Myocyte (in vitro differentiated cells): ENCODE measurements at places on chromosomes 5 and 9. TPM values are rescaled to one million over a fixed set of nuclear protein-coding genes. Genes with fewer than 3 reads are reported as not detected.

- DNase-seq, result no peak
Measured at GRCh38 chr5:17928581-17928981, 294.3 kb downstream of the TAF11L14 start.

- no peak for DNase-seq
Measured at GRCh38 chr5:135446615-135447014, 533 bp downstream of the DCANP1 start.

- DNase-seq, result no peak
Measured at GRCh38 chr5:42745856-42746255, 10.8 kb upstream of the CCDC152 start.

GRCh38 chr5:55894135-55894534 is 43.0 kb downstream of the IL31RA start:
- no peak for DNase-seq

- DNase-seq, result peak; percentile 65
Measured at GRCh38 chr9:81574405-81574804, 114.9 kb downstream of the TLE1 start.

DNA sequence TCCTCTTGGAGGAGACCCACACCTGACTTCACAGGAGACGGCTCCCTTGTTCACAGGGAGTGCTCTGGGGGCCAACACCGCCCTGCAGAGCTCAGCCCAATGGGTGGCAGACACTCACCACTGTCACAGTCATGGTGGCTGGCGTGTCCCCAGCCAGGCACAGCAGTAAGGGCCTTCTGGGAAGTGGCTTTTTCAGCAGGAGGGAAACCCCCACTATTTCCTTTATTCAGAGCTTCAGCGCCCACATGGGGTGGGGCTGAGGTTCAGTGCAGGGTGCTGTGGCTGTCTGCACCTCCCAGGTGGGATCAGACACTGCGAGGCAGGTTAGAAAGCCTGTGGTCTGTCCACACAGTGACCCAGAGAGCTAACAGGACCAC is 3.6 kb upstream of the SNAPC4 start:
- no peak for DNase-seq

DNA sequence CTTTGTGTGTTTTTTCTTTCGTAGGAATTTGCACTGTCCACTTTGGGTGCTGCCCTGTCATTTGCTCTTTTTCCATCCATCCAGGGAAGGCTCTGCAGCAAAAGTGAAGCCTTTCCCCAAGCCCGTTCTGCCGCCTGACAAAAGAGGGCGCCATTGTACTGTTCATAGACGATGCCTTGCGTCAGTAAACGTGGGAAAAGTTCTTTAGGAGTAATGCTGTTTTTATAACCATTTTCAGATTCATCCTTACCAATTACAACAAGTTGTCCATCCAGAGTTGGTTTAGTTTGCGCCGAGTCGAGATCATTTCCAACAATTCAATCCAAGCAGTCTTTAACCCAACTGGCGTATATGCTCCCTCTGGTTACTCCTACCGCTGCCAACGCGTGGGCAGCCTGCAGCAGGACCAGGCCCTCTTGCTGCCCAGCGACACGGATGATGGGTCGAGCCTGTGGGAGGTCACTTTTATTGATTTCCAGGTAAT is 34.3 kb upstream of the RPS23 start:
- peak; percentile 87 for DNase-seq

GRCh38 chr9:76603448-76603895 is 144.5 kb downstream of the GCNT1 start:
- DNase-seq, result peak; percentile 53

DNA sequence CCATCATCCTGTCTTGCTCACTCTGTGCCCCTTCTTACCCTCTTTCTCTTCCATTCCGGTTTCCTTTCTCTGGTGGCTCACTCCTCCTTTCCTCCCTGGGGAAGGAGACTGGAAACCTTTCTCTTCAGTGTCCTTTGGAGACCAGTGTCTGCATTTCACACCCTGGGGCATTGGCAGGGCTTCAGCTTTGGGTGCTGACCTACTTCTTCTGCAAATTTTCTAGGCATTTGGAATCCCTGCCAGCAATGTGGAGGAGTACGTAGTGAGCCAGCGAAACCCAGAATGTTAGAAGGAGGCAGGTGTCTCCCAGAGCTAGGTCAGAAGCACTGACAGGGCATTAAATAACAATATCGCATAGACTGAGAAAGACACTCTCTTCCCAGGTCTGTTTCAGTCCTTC is 122.2 kb downstream of the SLC28A3 start:
- no peak for DNase-seq

DNA sequence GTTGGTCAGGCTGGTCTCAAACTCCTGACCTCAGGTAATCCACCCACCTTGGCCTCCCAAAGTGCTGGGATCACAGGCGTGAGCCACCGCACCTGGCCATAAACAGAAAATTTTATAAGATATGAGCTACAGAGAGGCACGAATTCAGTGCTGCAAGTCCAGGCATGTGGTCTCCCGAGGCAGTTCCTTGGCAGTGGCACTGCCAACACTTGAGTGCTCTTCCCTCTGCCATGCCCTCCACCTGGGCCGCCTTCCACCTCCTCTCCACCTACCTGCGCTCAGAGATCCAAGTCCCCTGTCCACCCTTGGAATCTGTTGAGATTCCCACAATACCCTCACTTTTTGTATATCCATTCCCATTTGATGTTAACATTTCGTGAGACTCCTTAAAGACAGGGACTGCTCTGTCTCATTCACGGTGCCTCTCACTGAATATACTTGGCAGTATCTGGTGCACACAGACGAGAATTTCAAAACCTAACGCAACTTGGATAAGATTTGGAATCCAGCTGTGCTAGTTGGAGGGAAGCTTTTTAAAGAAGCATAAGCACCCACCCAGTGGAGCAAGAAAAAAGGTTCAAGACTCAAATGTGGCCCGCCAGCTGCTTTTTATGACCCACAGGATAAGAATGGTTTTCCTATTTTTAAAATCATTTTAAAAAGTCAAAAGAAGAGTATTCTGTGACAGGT is 68.3 kb downstream of the DCP2 start:
- no peak for DNase-seq

DNA sequence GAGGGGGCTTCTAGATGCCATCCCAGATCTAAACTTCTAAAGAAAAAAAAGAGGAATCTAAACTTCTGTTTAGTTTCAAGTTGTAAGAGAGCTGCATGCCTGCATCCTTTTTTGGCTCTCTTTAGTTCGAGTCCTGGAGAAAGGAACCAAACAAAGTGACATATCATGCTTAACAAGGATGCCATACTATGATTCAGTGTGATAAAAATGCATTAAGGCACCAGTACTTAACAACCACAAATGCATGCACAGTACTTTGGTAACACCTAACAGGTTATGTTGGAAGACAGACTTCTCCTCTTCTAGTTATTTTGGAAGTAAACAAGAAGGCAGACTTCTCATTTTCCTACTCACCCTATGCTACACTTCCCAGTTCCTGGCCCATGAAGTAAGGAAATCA is 27.3 kb downstream of the NME5 start:
- DNase-seq, result no peak

- DNase-seq, result no peak
Measured at GRCh38 chr5:22708770-22709328, 144.3 kb downstream of the CDH12 start.

DNA sequence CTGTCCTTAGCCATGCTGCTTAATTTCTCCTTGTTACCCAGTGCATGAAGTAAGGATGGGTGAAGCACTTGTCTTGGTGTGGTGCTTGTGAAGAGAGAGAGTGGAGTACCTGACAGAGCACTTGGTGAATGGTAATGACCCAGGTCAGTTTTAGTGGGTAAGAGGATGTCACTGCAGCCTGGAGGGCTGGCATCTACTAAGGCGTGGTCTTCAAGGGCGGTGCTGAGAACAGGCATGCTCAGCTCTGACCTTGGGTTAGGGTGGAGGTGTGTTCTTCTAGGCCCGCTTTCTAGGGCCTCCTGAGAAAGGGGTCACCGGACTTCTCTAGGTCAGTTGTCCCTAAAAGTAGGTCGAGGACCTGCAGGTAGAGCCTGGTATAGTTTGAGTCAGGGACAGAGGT is 25.7 kb downstream of the SH3GL2 start:
- DNase-seq, result no peak

DNA sequence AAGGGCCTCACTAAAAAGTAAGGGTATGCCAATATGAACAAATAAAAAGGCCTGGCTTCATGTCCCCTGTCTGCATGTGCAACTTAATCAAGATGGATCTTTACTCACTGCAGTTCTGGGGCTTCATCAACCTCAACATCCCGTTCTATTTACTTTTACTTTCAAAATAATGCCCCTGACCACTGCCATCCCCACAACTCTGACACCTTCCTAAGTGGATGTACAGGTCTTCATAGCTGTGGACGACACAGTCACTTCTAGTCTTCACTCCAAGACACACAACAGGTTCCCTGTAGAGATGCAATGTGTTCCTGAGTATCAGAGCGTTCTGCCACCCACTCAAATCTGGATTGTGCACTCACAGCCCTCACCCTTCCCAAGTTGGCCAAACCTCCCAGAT is 136.1 kb downstream of the ENC1 start:
- no peak for DNase-seq

GRCh38 chr5:177098470-177099141 is 11.9 kb downstream of the FGFR4 start:
- DNase-seq, result peak; percentile 98

GRCh38 chr5:98248949-98249348 is 524.5 kb upstream of the RGMB start:
- DNase-seq, result no peak

DNA sequence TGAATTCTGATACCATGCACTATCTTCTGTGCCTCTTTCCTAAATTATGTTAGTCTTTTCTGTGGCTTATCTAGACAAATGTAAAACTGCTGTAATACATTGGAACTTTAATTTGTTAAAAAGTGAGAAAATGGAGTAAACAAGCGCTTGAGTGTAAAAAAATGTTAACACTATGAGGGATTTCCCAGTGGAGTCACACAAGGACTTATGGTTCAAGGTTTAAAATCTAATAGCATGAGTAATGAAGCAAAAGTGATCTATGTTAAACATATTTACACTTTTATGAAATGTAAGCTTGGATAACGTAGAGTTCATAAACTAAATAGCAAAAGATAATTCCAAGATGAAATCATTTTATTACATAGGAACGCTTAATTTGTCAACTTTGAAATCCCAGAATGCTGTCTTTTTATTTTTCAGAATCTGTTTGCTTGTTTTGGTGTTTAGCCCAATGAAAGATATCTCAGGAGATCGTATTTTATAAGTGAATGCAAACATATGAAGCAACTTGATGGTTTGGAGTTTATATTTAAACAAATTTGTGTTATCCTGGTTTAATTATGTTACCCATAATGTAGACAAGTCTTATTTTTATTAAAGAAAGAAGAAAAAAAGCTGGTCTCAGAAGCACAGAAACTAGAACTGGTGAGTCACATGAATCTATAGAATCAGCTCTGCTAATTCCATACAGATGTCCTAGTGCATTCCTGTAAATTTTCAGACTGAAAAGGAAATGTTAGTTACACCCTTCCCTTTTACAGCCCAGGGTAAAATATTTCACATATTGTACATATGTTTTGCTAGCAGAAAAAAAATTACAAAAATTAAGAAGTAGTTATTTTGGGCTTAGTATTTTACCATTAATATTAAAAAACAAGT is 34.2 kb upstream of the FBN2 start:
- no peak for DNase-seq

GRCh38 chr5:23158179-23158578 is 305.0 kb upstream of the CDH12 start:
- no peak for DNase-seq

DNA sequence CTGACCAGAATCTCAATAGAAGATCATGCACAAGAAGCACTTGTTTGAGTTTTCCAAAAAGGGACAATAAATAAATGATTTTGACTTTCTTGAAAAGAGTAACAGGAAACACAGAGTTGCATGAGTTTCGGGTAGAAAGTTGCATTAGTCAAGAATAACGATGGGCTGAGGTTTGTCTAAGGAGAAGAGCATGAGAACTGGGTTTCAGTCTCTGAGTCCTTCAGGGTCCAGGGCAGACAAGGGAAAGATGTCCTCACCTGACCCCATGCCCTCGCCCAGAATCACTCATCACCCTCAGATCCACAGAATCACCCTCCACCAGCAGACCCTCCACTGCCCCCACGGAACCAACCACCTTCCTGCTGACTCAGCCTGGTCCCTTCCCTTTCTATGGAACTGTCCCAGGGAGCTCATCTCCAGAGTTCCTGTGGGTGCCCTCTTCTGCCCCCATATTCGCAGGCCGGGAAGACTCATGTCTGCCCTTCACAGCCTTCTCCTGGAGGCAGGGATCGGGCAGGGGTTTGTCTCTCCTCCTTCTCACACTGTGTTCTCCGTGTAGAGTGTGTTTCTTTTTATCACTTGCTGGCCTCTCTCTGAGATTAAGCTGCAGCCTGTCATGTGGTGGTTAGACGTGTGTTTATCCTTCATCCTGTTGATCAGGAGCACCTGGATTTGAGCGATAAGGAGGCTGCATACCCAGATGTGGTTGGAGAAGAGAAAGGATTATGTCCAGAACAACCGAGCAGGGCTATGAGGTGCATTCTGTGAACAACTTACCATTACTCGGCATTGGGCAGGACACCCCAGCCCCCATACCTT is 442.6 kb downstream of the MAT2B start:
- DNase-seq, result no peak

DNA sequence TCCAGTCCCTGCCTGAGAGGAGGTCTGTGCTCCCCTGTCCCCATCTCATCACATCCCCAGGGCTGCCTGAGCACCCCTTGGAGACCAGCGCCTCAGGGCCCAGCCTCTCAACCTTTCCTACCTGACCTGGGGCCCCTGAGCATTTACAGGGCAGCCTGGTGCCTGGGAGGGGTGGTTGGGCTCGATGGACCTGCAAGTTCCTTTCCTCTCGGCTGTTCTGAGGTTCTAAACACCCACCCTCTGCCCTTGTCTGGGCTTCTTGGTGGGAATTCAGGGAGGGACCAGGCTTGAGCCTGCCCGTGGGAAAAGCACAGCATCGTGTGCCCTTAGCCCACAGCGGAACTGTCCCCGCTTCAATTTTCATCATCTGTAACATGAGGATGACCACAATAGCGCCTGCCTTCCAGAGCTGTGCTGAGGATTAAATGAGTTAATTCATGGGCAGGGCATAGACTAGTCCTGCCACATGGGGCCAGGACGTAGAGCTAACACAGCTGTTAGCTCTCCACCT is 91.0 kb upstream of the SH3PXD2B start:
- peak; percentile 11 for DNase-seq

- no peak for DNase-seq
Measured at GRCh38 chr9:34689116-34689470, 2.0 kb downstream of the CCL19 start.

The LRRC19 gene
- total RNA-seq, result not detected in 2 replicates

The CATSPER3 gene
- not detected in 2 replicates for total RNA-seq

The SLC1A3 gene
- total RNA-seq, result 11.9 and 25.3 TPM in 2 replicates

The NKD2 gene
- total RNA-seq, result not detected in 2 replicates

The DIRAS2 gene
- 0.10 and 0.16 TPM in 2 replicates for total RNA-seq

The SLCO6A1 gene
- 0.16 TPM in 1 of 2 replicates, not detected in the other for total RNA-seq

The FAM169A gene
- 3.0 and 3.2 TPM in 2 replicates for total RNA-seq

The PFN3 gene
- not detected in 2 replicates for total RNA-seq

The DAB2IP gene
- total RNA-seq, result 4.5 and 6.6 TPM in 2 replicates

The SLCO4C1 gene
- 0.05 and 0.29 TPM in 2 replicates for total RNA-seq
